BJ (cell line): ENCODE measurements at places on chromosomes 5 and 9. TPM values are rescaled to one million over a fixed set of nuclear protein-coding genes. Genes with fewer than 3 reads are reported as not detected.

- DNase-seq: no peak
These were observed 861 bp downstream of the MTX3 start for GRCh38 chr5:79990205-79990597.

GRCh38 chr5:73311291-73312110 lies 137.1 kb downstream of the FOXD1 start:
- DNase-seq: no peak

DNA sequence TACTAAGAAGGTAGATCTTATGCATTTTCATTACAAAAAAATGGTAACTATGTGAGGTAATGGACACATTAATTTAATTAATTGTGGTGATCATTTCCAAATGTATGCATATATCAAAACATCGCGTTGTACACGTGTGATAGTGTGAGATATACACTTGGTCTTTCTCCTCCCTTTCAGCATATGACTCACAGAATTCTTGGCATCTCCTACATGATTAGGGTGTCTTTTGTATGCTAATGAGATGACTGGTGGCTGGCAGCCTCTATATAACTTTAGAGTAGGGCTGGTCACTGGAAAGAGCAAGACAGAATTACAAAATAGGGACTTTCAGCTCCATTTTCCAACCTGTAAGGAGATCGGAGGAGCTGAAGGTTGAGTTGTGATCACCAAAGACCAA lies 1167.6 kb downstream of the CDH12 start:
- DNase-seq: no peak

DNA sequence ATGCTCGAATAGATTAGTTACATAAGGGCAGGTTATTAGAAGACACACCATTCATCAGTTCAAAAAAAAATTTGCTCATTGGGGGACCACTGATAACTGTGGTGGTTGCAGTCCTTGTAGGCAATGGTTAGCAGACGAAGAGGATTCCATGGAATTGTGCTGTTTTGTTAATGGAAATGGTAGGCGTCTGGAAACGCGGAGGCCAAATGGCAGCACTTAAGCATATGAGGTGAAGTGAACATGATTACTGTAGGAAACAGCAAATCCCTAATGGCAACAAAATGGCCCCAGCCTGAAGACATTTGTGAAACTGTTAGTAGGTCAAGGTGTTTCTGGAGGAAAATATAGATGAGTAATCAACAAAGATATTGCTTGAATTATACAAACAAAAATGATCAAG lies 535.4 kb upstream of the PTPRD start:
- no peak for DNase-seq

- no peak for DNase-seq
These were observed 12.5 kb upstream of the COL5A1 start for GRCh38 chr9:134629061-134629585.

The KIAA0825 gene
- polyA plus RNA-seq: 0.69 and 1.3 TPM in 2 replicates

The CARD6 gene
- 0.63 and 0.77 TPM in 2 replicates for polyA plus RNA-seq
